Activated CD8-positive, alpha-beta memory T cell treated with anti-CD3 and anti-CD28 coated beads for 1 hour (primary cell): ENCODE measurements at places on chromosomes 5 and 9.

- no peak for DNase-seq
These were observed 126.8 kb upstream of the DPYSL3 start for GRCh38 chr5:147636729-147636984.

- DNase-seq = no peak
These were observed 12.5 kb downstream of the ST8SIA4 start for GRCh38 chr5:100890461-100891008.

DNA sequence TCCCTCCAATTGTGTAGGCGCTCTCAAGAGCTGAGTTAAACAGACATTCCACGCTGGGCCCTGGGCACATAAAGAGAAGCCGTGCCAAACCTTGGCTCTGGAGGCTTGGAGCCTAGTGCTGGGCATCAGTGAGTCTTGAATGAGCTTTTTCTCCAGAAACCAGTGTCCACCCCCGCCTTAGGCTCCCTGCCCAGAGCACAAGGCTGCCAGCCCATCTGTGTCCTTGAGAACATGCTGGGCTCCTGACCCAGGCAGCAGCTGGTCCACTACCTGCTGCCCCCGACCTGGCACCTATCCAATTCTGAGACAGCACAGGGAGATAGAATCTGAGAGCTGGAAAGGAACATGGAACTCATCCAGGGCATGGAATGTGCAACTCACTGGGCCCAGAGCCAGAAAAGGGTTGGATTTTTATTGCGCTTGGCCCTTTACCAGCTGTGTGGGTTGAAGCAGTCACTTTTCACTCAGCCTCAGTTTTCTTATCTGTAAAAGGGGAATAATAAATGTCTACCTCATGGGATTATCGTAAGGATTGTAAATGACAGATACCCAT is 92.4 kb upstream of the CPLX2 start:
- no peak for DNase-seq

GRCh38 chr9:68513385-68513784 is 27.3 kb downstream of the TMEM252 start:
- DNase-seq = no peak

DNA sequence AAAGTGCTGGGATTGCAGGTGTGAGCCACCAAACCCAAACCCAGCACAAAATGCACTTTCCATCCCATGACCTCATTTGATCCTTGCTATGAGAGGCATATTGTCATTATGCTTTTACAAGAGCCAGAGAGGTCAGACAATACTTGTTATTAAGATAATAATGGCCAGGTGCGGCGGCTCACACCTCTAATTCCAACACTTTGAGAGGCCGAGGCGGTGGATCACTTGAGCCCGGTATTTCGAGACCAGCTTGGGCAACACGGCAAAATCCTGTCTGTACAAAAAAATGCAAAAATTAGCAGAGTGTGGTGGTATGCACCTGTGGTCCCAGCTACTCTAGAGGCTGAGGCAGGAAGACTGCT is 55.9 kb upstream of the IL17B start:
- no peak for DNase-seq
